ENCODE measurements at places on chromosomes 2 and 18. TPM values are rescaled to one million over a fixed set of nuclear protein-coding genes. Genes with fewer than 3 reads are reported as not detected.

Gene PIEZO2
- total RNA-seq: 0.70 TPM

Gene KYNU
- 242 TPM for total RNA-seq

Gene ADAM23
- total RNA-seq: 9.3 TPM

Gene GLI2
- 22.1 TPM for total RNA-seq

Gene TMEM185B
- total RNA-seq: 48.4 TPM

Gene CARF
- total RNA-seq: 1.3 TPM

Gene ANO7
- total RNA-seq: 2.0 TPM

Gene CROCC2
- total RNA-seq: not detected

Gene RAB10
- 258 TPM for total RNA-seq

Gene TSPYL6
- not detected for total RNA-seq

Gene SERPINB4
- total RNA-seq: 0.15 TPM

All from A549 treated with Hydrocortisone at 1 μM for 4 hours (cell line).